GOT3 (cell line): ENCODE measurements at places on chromosomes 5 and 9.

GRCh38 chr9:17005056-17005823, 129.6 kb upstream of the CNTLN start:
- no peak for DNase-seq

DNA sequence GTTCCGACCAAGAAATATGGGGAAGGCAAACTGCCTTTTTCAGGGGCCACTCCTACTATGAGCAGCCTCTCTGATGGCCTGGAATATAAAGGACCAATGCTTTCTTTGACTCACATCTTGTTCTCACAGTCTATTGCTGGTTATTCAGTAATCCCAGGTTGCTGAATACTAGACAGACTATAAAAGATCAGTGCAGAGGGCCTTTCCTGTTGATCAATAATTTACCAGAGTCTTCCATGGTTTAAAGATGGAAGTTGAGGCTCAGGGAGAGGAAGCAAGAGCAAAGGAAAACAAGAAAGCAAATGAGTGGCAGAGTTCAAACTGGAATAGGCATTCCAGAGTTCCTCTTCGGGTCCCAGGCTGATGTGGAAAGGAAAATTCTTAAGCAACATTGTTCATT, 62.9 kb downstream of the FBXO38 start:
- DNase-seq = no peak

GRCh38 chr9:109403116-109403515, 82.3 kb upstream of the EPB41L4B start:
- no peak for DNase-seq

- DNase-seq = no peak
These were observed 21.9 kb upstream of the FBXW2 start for GRCh38 chr9:120815075-120815474.

- no peak for DNase-seq
These were observed 37.8 kb upstream of the CARTPT start for GRCh38 chr5:71681296-71681695.

- no peak for DNase-seq
These were observed 23.3 kb downstream of the KCNV2 start for GRCh38 chr9:2740616-2741015.
